Fibroblast of upper back skin (primary cell): ENCODE measurements at places on chromosomes 3 and 15.

DNA sequence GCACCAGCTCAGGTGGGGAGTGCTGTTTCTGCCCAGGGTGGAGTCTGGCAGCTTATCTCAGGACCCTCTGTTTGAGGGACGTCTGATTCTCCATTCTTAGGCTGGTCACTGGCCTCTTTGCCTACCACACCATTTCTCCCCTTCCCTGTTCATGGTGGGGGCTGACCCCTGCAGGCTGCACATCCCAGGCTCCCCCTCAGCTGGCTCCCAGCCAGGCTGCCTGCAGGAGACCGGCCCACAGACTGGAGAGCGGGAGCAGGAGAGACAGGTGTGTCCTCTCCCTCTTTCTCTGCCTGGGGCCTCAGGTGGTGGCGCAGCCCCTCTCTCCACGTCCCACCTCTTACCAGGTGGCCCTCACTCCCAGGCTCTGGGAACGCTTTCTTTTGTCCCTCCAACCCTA lies 60.8 kb downstream of the RAB11A start:
- DNase-seq, result no peak

GRCh38 chr3:5187920-5188418 lies 462 bp downstream of the EDEM1 start:
- DNase-seq, result no peak

DNA sequence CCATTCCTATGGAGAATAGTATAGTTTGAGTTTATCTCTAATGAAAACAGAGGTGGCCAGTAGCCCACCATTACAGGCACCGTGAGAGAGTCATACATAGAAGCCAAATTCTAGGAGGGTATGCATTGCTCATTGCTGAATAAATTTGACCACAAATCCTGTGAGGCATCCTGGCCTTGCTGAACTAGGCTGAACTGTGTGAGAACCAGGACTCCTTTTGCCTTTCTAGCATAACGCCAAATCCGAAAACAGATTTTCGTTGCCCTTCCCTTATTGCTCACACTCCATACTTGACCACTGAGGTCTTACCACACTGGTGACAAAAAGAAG lies 50.4 kb downstream of the SLC2A2 start:
- DNase-seq, result peak; percentile 64

GRCh38 chr3:1272546-1273265 lies 179.9 kb downstream of the CNTN6 start:
- peak; percentile 8 for DNase-seq

GRCh38 chr3:178479446-178479845 lies 56.8 kb upstream of the KCNMB2 start:
- no peak for DNase-seq

GRCh38 chr15:77537006-77537405 lies 95.7 kb downstream of the LINGO1 start:
- no peak for DNase-seq

GRCh38 chr3:66485291-66485968 lies 15.4 kb downstream of the LRIG1 start:
- DNase-seq, result peak; percentile 46

- DNase-seq, result no peak
These were observed 14.3 kb upstream of the SPRED1 start for GRCh38 chr15:38238311-38238710.

GRCh38 chr3:32257042-32257441 lies 18.6 kb downstream of the CMTM8 start:
- DNase-seq, result no peak

DNA sequence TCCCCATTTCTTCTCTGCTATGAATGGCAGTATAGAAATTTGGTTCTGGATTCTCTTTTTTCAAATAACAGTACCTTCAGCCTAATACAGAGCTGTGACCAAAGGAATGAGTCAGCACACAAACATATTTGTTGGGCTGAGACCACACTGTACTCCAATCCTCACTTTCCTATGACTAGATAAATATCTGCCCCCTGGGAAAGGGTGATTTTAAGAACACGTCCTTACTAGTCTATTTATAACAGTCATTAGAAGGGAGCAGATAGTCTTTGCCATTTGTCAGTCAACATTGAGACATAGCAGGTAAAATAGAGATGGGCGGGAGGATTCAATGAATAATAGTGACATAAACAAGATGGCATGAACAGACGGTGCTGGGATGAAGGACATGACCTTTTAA lies 461.3 kb downstream of the MCTP2 start:
- DNase-seq, result no peak

DNA sequence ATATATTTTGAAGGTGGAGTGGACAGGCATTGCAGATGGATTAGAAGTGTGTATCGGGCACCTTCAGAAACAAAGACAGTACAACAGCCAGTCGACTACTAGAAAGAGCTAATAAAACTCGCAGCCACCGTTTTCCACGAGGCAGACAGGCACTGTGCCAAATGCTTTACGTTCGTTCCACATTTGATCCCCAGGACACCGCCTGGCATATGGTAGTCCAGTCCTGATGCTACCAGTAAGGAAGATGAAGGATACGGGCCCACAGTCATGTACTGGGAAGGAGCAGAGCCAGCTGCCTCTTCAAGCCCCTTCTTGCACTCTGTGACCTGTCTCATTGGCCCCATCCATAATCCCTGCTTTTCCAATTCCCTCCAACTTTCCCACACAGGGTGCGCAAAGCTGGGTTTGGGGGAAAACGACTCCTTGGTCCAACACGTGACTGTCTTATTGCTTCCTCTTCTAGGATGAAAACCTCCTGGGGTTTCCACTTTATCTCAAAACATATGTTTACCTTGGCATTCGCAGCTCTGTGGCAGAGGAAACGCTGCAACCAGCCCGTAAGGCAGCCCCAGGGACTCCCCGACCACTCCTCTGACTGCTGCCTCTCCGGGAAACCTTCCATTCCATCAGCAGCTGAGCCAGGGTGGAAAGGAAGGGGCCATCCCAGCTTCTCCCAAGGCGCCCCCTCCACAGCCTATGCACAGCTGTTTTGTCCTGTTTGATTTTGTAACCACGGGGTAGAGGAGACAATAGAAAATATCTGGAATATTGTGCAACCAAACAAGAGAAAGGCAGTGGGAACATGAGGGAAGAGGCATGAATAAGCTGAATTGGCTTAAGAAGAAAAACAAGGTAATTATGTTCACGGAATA lies 107.4 kb downstream of the ADAMTS17 start:
- DNase-seq, result peak; percentile 3

DNA sequence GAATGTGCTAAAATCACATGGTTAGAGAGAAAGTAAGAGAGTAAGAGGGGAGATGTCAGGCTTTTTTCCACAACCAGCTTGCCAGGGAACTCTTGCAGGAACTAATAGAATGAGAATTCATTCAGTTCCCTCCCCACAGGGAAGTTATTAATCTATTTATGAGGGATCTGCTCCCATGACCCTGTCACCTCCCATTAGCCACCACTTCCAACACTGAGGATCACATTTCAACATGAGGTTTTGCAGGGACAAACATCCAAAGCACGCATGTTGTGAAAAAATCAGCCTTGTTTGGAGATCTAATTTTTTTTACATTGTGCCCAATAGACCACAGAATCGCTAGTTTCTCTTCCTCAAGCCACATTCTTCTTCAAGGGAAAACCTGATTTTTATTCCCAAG lies 904.0 kb downstream of the TBL1XR1 start:
- peak; percentile 1 for DNase-seq

- no peak for DNase-seq
These were observed 78.7 kb downstream of the DAPK2 start for GRCh38 chr15:63967616-63968015.

DNA sequence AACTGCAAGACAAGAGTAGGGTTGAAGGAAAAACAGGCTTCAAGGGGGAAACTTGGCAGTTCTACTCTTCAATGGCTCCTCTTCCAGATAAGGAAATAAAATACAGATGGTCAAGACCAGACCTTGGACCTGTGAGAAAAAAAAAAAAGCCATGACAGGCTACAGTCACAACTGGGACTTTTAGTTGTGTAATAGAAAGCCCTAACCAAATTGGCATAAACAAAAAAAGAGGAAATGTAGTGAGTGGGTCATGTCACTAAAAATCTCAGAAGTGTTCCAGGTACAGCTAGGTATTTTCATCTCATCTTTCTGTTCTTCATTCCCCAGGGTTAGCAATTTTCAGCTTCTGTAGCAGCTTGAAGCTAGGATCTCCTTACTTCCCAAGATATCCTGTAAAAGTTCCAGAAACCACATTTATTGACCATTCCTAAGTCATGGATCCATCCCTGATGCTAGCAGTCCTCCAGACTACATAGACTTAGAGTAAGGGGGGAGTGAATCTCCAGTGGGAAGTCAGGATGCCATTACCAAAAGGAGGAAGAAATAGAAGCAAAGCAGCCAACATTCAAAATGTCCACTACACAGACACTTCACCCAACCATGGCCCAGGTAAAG lies 61.0 kb upstream of the CSTA start:
- DNase-seq, result no peak

DNA sequence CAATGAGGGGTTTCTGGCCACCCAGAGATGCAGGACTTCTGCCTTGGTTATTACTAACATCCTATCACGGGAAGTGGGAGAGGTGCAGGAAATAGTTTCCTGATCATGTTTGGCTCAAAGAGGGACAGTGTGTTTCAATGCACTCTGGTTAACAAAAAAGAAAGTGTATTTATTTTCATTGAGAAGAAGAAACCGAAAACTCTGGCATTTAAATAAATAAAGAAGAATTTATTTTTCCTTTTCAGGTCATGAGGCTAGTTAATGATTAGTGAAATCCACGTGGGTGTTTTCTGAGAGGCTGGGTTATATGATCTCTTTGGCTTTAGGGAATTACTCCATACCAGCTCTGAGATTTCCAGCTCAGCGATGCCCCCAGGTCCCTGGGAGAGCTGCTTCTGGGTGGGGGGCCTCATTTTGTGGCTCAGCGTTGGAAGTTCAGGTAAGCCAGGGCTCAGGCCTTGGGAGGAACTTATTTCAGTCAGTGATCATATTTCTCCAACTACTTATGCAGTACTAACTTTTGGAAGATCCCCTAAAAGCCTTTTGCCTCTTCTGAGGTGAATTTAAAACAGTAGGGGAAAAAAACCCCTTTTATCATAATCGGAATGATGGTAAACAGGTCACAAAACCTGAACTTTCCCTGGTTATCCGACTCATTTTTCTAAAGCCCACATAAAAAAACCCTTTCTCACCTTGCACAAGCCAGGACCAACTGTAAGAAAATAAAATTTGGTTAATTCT lies at the start of gene PLA1A:
TSS of gene PLA1A (plus strand) at position 338 of the 741 bp plus-strand sequence. CDS start at position 367, 29 bp downstream.
- no peak for DNase-seq
